AML-193 (cell line): ENCODE measurements at places on chromosomes 1 and 21.
A peak's percentile ranks its signal among the peaks of the same experiment; 100 is the strongest.

DNA sequence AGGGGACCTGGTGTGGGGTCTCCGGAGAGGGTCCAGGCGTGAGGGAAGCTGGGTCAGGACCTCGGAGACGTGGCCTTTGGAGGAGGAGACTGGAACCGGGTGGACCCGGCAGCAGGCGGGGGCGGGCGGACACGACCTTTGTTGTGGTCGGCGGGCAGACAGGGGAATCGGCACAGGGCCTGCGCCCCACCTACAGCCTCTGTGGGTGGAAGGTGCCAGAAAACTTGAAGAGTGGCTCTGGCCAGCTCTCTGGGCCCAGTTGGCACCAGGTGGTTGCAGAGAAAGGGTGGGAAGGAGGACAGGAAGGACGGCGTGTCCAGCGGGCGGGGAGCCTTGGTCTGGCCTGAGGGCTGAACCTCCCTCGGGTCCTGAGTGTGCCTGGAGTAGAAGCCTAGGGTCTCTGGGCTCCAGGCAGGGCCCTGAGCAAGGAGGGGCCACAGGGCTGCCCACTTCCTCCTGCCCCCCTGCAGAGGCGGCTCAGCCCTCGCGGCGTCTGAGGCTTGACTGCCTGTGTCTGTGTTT lies 7.7 kb upstream of the TTLL10 start:
- no peak for DNase-seq

GRCh38 chr21:15514073-15514946 lies 215.5 kb upstream of the USP25 start:
- DNase-seq: no peak

DNA sequence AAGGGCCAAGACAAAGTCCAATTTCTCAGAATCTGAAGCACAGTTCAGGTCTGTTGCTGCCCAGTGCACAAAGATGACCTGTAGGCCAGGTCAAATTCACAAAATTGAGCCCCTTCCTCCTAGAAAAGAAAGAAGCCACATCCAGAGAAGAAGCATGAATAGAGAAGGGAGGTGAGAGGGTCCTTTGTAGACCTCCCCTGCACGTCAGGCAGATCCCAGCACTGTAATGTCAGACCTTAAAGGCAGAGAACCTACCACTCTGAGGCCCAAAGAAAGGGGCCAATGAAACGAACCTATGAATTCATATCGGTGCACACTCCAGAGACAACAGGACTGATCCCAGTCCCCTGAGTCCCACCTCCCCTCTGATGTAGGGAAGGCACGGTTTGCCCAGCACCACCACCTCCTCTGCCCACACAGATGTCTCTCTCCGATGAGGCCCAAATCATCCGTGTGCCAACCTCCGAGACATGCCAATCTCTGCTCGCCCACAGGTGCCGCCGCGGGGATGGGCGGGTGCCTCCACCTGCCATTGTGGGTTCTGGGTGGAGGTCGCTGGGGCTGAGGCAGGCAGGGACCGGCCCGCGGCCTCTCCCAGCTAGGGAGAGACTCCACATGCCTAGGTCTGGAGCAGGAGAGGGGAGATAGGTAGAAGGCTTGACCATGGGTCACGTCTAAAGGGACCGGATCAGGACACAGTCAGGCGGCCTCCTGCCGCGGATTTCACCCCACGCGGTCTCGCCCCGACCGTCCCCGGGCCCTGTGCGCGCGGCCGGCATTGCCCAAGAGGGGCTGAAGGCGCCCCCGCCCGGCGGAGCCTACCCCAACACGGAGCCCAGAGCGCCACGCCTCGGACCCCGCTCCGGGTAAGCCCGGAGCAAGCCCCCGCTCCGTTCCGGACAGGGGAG lies 42.1 kb downstream of the RRAGC start:
- no peak for DNase-seq

DNA sequence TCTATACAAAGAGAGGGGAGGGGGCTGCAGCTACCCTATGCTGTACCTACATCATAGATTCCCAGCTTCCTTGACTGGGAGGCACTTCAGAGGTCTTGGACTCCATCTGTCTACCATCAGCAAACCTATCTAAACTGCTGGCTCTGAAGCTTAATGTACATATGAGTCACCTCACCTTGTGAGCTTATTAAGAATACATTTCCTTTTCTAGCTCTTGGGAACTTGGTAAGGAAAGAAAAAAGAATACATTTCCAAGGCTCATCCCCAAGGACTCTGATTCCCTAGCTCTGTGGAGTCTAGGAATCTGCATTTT lies 50.0 kb upstream of the PRELP start:
- DNase-seq: no peak

DNA sequence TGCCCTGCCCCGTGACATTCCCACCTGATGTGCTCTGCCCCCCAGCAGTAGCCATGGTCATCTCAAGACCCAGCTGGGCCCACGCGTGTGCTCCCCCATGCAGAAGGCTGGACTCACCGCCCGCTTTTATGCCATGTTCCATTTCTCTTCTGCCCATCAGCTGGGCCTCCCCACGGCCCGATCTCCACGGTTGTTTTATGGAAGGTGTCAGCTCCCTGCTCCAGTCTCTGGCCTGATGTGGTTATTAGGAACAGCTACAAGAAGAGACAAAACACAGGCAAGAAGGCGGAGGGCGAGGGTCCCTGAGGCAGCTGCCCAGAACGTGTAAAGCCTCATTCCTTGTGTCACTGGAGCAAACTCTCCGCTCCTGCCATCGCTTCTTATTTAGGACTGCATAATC lies 50.2 kb upstream of the DISP3 start:
- DNase-seq: no peak

DNA sequence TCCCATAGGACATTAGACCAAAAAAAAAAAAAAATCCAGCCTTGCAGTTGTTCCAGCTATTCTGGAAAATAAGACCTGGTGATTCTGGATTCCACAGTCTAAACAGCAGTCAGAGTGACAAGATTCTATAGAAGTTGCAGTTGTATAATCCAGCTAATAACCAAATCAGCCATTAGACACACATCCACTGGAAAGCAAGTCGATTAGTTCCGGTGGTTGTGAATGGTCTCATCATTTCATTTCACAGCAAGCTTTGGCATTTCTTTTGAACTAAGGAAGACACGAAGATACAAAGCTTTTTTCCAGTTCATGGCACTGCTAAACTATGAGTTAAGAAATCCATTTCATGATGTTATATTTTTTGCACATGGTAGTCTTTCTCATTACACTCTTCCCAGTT lies 54.4 kb upstream of the FAM89A start:
- no peak for DNase-seq

DNA sequence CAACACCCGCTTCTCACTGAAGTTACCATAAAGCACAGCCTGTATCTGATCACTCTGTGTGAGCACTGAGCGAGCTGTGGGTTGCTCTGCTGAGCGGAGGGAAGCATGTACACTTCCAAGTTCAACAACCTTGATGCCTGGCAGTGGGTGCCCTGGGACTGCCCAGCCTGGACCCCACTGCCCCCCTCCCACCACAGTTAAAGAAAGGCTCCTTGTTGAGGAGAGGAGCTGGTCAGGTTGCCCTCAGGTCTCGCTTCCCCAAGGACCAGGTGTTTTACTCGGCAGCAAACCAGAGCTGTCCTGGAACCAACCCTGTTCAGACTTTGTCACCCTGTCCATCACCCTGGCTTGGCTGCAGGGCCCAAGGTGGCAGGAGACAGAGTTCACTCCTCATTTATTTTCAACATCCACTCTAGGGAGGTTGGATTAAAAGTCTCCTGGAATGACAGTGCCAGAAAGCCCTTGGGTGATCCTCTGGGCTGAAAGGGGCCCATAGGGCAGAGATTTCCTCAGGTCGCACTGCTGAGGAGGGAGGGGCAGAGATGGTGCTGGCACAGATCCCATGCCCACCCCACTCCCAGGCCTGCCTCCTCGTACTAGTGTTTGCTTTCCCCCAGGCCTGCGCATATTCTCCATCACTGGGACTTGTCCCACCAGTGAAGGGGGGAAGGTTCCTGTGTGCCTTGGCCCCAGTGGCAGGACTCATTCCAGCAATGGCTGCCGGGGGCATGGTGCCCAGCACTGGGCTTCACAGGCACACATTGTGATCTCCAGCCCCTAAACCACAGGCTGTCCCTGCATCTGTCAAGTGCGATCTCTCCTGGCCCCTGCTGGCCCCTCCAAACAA lies 101.7 kb downstream of the TRABD2B start:
- no peak for DNase-seq

GRCh38 chr1:87335175-87335884 lies 6.7 kb downstream of the LMO4 start:
- DNase-seq: no peak

DNA sequence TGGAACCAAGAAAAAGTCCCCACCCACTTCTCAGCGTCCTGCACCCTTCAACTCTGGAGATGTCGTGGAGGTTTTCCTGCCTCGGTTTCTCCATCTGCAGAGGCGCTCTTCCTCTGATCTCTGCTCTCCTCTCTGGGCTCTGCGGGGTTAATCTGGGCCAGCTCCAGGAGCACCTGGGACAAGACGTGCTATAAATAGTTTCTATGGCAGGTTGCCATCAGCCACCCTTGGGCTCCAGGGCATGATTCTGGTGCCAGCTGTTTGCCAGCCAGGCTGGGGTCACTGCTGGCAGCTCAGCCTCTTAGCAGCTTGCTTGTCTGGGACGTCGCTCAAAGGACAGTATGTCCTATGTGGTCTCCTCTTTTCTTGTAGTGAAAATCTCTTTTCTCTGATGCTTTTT lies 137.1 kb downstream of the ACTL8 start:
- DNase-seq: no peak

DNA sequence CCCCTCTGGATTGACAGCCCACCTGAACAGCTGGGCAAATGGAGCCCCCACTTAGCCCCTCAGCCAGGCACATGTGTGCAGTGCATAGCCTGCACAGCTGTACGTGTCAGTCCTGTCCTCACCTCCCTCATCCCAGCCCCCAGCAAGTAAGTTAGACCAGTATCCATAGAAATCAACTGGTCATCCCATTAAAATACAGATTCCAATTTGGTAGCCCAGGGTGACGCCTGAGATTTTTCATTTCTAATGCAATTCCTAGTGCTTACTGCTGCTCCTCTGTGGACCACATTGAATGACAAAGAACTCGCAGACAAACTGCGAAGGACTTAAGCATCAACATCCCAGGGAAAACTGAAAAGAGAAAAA lies 99.0 kb upstream of the GJB5 start:
- DNase-seq: no peak

GRCh38 chr1:219761208-219761860 lies 148.4 kb upstream of the ZC3H11B start:
- no peak for DNase-seq

DNA sequence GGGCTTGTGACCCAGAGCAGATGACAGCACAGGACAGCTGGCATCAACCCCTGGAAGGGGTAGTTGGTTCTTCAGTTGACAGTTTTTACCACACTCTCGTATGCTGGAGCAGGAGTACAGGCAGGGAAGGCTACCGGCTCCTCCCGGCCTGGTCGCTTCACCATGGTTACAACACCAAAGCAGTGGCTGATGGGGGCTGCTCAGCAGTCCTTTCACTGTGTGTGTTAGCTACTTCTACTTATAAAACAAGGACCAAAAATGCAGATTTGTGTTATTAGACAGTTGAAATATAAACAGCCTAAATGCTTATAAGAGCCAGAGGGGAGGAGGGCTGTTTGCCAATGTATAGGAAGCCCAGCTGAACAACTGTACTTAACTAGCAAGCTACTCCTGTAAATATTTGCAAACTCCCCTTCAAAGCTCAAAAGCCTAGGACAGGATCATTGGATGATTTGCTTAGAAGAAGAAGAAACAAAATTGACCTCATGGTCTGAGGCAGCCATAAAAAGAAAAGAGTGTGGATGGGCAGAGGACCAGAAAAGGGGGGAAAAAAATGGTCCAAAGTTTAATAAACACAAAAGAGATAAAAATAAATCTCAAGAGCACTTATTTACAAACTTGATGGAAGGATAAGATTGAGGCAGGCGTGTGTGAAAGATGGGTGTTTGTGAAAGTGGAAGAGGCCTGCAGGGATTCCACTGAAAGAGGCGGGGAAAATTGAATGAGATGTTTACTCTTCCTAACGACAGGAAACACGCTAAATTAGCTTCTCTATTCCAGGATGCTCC lies 57.1 kb downstream of the TGFB2 start:
- DNase-seq: no peak

DNA sequence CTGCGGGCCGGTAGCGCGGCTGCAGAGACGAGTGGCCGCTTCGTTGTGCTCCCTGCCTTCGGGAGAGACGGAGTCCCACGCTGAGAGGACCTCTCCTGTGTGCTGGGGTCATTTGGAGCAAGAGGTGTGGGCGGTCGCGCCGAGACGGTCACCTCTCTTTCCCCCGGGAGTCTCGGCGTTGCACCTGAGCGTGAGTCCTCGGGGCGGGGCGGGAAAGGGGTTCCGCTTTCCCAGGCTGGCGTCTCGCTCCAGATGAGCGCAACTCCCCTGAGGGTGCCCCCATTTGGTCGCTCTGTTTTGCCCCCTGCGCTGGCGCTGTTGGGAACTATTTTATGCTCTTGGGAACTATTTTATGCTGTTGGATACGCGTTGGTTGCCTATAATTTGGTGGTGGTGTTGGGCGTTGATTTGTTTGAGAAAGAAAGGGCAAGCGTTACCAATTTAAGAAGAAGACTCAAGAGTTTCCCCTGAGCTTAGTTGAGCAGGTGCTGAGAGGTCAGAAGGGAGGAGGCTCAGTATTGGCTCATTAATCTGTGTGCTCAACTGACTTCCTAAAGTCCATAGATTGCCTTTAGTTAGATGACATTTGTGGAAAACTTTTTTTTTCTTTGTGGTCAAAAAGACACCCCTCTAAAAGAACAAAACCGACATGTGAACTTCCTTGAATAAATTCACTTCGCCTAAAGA lies 683 bp downstream of the LRRC8B start:
- DNase-seq: peak; percentile 31

DNA sequence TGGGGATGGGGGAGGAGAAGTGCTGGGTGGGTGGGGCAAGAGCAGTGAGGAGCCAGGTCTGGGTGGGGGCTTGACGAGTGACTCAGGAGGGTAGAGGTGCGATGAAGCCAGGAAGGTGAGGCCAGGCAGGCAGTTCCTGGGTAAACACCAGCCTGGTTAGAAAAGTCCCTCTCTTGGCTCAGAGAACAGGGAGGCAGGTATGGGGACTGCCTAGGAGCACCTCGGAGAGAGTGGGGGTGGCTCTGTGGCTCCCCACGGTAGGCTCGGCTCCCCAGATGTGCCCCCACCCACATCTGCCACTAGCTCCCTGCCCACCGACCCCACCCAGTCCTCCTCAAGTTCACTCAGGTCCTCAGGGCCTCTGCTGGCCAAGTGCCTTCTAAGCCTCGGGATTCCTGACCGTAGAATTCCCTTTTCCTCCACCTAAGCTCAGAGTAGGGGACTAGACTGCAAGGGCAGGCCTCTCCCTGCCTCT lies 1.2 kb downstream of the HSPG2 start:
- DNase-seq: no peak

DNA sequence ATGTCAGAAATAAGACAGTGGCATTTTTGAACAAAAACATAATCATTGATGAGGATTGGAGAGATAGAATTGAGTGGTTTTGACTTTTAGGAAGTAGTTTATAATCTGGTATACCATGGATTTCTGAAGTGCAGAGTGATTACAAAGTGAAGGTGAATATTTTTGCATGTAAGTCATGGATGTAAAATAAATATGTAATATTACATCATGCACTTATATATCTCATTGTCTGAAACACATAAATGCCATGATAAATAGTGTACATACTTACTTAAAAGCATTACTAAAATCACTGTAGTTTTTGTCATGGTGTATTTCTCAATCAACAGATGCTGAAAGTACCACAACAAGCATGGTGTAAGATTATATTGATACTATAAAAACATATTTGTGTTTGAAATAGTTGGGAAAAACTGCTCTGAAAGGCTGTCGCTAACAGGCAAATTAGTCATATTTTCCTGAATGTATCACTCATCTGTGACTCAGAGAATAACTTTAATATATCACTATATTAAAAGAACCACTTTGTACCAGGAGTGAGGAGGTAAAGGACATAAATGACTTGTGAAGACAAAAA lies 24.8 kb upstream of the RGS18 start:
- no peak for DNase-seq

GRCh38 chr21:21807598-21807903 lies 809.3 kb downstream of the NCAM2 start:
- no peak for DNase-seq
